Body of pancreas (tissue), 4 donors: ENCODE measurements at places on chromosomes 6 and 20.

DNA sequence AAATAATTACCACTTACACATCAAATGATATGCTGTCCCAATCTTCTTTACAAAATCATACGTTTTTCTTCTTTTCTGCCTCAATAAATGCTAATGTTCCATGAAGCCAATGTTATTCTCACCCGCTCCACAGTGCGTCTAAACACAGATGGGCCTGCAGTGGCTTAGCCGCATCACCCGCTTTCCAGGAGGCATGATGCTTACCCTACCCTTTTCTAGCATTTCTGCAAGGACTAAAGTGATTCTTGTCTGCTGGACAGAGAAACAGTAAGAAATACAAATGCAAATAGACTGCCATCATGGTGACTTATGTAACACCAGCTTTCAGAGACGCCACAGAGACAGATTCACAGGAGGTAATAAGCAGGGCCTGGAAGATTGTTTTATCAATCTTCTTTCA lies 104.4 kb downstream of the RNASET2 start:
- no peaks in the 10 kb centered on the region for H3K27me3 ChIP-seq
- H3K4me3 ChIP-seq = no peak overlapping the region
- no peaks in the 10 kb centered on the region for H3K36me3 ChIP-seq
- no peak overlapping the region for H3K27ac ChIP-seq
- no peaks in the 10 kb centered on the region for H3K4me1 ChIP-seq

DNA sequence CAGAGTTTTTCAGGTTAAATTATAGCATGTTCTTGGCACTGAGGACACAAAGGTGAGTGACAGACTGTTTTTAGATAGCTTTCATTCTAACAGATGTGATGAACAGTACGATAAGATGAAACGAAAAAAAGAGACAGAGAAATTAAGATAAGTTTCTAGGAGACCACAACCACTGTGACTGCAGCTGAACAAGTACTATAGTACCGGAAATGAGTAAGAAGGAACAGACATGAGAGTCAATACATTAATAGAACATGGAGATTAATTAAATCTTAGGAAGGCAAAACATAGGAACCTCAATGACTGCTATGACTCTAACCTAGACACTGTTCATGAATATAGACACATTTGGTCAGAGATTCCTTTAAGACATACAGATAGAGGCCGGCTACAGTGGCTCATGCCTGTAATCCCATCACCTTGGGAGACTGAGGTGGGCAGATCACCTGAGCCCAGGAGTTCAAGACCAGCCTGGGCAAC lies 40.2 kb downstream of the HBS1L start:
- H3K4me1 ChIP-seq = no peaks in the 10 kb centered on the region
- no peak for DNase-seq
- no peaks in the 10 kb centered on the region for H3K27me3 ChIP-seq
- H3K36me3 ChIP-seq = no peaks in the 10 kb centered on the region

DNA sequence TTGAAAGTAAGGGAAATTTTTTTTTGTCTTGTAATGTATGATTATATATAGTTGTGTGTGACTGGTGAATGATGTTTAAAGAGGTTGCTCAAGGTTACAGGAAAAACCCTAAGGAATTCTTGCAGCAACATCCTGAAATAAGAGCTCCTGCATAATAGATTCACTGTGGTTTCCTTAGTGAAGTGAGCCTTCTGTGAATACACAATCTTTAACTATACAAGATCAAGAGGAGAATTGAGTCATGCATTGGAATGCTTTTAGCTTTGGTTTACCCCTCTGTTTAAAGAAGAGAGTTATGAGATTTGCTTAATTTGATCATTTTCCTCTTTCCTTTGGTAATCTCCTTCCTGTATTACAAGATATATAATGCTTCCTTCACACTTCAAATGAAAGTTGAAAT lies 141.6 kb upstream of the EYA4 start:
- H3K27ac ChIP-seq = no peak overlapping the region
- peaks cover 4% of the 10 kb centered on the region for H3K4me1 ChIP-seq
- no peak overlapping the region for H3K4me3 ChIP-seq
- DNase-seq = no peak

DNA sequence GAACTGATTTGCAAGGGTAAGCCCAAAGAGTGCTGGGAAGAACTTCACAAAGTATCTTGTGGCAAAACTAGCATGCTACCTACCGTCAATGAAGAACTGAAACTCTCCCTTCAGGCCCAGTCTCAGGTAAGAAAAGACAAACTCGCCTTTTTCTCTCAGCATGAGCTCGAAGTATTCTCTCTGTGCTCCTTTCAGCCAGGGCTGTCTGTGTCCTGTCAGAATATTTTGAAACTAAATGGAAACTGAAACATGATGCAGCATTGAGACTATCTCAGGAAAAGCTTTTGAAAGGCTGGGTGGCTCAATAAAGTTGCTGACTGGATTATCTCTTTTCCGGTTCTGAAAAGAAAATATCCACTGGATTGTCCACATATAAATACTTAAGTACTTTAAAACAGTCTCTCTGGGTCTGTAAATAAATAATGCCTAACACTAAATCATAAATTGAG lies 696 bp downstream of the CALHM5 start:
- no peaks in the 10 kb centered on the region for H3K27me3 ChIP-seq
- peak overlapping the region; percentile 42 for H3K27ac ChIP-seq
- H3K4me3 ChIP-seq = no peak overlapping the region
- H3K4me1 ChIP-seq = no peaks in the 10 kb centered on the region

DNA sequence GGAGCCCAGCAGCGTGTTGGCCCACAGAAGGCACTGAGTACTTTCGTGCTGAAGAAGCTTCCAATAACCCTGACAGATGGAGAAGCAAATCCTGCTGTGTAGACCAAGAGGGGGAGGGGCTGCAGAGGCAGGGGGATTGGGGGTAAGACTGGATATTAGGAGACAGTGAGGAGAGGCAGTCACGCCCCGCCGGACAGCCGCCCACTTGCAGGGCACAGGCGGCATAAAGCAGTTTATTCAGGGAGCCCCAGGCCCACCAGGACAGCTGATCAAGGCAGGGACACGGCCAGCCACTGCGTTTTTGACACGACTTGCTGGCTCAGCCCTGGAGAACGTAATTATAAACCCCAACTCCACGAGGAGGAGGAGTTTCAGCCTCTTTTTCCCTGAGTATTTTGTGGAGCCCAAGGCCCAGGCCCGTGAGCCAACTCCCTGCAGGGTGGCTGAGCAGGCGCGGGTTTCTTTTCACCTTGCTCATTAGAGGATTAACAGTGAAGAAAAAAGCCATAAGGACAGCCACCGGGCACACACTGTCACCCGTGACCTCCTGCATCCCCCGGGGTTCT lies 177.9 kb downstream of the TFAP2C start:
- H3K27ac ChIP-seq = no peak overlapping the region
- DNase-seq = no peak
- H3K4me3 ChIP-seq = no peak overlapping the region
- H3K27me3 ChIP-seq = no peaks in the 10 kb centered on the region

DNA sequence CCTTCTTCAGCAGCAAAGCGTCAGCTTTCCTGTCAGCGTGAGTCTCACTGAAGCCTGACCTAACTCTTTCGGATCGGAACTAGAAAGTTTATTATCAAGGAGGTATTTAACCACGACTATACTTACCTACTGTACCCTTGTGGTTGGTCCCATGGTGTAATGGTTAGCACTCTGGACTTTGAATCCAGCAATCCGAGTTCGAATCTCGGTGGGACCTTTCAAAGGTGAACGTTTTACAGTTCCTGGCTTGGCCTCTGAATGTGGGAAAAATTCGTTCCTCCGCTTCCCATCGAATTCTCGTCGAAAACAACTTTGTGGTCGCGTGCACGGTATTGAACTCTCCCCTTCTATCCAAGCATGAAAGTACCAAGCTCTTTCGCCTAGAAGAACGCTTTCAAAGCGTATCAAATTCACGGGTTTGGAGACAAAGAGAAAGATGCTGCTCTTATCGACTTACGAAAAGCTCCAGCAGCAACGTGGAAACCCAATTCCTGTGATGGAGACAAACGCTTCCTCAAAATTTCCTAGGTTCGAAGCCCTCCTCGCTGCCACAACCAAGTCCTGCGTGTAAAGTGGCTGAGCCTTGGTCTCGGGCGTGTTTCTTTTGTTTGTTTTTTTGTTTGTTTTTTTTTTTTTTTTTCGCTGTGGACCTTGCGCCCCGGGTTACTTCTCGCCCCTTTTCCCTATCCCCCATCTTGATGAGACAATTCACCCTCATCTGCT lies 63.7 kb downstream of the GPX5 start:
- no peak overlapping the region for H3K27ac ChIP-seq
- H3K4me1 ChIP-seq = peaks cover 17% of the 10 kb centered on the region
- peaks cover 4% of the 10 kb centered on the region for H3K27me3 ChIP-seq

DNA sequence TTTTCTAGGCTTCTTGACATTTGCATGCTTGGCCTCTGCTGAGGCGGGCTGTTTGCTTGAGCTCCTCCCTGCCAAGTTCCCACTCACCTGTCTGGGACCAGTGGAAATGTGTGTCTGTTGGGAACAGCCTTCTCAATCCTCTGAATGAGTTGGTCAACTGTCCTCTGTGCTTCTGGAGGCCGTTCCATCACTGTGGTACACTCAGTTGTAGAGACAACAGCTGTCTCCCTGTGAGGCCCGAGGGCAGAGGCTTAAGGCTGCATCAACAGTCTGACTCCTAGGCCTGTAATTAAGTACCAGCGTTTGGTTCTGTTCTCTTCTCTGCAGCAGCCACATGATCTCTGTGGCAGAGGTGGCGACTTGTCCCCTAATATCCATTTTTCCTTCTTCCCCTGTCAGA lies 110.9 kb downstream of the CDC5L start:
- H3K4me3 ChIP-seq = no peak overlapping the region
- no peaks in the 10 kb centered on the region for H3K27me3 ChIP-seq
- no peaks in the 10 kb centered on the region for H3K4me1 ChIP-seq

DNA sequence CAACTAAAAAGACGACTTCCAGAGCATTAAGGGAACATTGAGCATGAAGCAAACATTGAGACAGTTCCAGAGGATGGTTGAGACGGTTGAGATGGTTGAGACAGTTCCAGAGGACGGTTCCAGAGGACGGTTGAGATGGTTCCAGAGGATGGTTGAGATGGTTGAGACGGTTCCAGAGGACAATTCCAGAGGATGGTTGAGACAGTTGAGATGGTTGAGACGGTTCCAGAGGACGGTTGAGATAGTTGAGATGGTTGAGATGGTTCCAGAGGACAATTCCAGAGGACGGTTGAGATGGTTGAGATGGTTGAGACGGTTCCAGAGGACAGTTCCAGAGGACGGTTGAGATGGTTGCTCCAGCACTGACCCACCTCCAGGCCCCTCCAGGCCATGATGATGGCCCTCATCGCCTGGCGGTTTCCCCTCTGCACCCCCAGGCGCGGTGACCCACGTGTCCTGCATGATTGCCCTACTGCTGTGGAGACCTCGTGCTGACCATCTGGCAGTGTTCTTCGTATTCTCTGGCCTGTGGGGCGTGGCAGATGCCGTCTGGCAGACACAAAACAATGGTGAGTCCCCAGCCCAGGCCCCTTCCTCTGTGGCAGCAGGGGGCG lies 16.3 kb downstream of the UNC93A start:
- no peak overlapping the region for H3K27ac ChIP-seq
- no peaks in the 10 kb centered on the region for H3K27me3 ChIP-seq
- H3K36me3 ChIP-seq = no peaks in the 10 kb centered on the region
- no peak for DNase-seq

DNA sequence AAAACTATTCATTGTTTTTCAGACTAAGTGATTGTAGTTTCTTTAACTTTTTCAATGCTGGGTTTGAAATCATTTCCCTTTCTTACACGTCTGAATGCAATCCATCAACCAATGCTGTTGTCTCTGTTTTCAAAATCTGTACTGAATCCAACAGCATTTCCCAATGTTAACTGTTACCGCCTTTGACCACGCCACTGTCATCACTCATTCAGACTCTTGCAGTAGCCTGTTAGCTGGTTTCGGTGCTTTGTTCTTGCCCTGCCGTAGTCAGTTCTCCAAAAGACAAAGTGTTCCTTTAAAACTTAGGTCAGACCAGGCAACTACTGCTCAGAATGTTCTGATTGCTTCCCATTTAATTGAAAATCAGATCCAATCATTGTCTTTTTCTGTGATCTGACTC lies 131.3 kb downstream of the PLCB4 start:
- H3K4me3 ChIP-seq = no peak overlapping the region
- no peak overlapping the region for H3K27ac ChIP-seq
- DNase-seq = no peak
- no peaks in the 10 kb centered on the region for H3K36me3 ChIP-seq
